Thymus (tissue), 14 donors: ENCODE measurements at places on chromosomes 12 and 14.

DNA sequence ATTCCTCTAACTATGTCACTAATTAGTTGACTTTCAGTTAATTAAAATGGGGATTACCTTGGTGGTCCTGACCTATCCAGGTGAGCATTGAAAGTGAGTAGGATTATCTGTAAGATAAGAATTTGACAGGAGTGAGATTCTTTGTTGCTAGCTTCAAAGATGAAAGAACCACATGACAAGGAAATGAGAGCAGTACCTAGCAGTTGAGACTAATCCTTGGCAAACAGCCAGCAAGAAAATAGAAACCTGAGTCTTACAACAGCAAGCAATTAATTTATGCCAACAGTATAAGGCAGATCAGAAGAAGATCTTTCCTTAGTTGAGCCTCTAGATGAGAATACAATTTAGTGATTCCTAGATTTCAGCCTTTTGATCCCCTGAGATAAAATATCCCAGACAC, 1058.4 kb downstream of the LRFN5 start:
- DNase-seq = no peak

- no peak for DNase-seq
Measured at GRCh38 chr14:73261075-73261474, 23.8 kb downstream of the PAPLN start.

DNA sequence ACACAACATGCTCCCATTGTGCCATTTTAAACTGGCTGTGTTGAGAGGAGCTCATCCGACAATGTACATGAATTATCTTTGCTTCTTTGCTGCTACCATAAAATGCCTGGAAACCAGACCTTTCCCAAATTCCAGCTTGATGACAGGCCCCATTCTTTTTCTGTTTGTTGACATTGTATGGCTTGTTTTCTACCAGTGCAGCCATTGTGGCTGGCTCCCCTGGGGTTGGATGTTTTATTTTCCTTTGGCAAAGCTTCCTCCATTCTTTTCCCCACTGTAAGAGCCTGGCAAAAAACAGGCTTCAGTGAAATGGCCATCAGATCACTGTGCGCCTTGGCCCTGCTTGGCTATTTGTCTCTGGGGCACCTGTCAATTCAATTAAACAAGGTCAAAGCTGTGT, 532.5 kb downstream of the VRK1 start:
- no peak for DNase-seq

- DNase-seq = no peak
Measured at GRCh38 chr12:5102261-5102789, 58.6 kb downstream of the KCNA5 start.

DNA sequence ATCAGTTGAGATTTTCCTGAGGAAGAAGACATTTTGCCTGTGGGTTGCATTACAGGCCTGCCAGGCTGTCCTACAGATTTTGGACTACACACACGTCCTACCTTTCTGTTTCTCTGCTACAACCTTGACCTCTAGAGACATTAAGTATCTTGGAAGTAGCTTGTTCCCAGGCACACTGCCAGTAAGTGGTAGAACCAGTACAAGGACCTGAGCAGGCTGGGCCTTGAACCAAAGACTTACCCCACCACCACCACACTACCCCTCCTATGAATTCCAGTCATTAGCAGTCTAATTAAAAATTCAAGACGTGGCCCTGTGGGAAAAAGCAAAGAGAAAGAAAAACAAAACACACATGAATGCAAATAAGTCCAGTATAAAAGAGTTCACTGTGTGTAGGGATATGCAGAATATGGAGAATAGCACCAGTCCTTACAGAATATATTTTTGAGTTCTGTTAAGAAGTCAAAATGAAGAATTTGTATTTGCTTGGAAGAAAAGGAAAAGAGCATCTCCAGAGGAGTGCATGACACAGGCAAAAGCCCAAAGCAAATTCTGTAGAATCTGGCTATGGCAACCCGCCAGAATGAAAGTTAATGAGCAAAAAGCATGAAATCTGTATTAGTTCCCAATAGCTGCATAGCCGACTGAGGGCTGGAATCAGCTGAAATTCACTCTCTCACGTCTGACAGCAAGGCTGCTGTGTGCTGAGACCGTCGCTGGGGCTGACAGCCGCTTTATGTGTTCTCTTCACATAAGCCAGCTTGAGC, 74.3 kb upstream of the ST8SIA1 start:
- DNase-seq = no peak

DNA sequence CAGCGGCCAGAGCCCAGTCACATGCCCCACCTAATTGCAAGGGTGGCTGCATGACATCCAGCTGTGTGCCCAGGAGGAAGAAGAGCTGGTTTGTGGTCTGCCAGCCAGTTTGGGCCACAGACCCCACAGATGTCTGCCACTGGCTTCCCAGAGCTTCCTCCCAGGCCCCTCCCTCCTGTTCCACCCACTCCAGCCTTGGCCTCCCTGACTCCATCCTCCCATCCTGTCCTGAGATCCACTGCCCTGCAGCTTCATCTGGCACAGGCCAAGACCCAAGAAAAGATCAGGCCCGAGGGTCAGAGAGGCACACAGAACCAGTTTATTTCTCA, 5.9 kb downstream of the NGB start:
- DNase-seq = no peak

- peak; percentile 8 for DNase-seq
Measured at GRCh38 chr14:95935228-95935822, 58.7 kb downstream of the TUNAR start.

- DNase-seq = no peak
Measured at GRCh38 chr12:30100741-30101140, 317.0 kb upstream of the TMTC1 start.

DNA sequence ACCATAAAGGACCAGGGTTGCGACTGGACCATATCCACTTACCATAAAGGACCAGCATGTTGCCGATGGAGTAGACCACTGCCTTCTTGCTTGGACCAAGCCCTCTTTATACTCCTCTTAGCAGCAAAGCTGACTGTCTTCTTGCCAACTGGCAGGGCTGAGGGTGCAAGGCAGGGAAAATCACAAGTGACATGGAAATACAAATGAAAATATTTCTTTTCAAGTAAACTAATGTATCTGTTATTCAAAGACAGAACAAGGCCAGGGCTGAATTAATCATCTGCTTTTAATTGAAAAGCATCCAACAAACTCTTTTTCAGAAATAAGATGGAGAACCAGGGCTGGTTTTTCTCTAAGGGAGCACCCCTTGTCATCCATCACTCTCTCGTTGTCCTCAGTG, at the start of gene CELA1:
Gene CELA1 (minus strand): TSS at position 99 of the 400 bp plus-strand sequence. CDS start 41 bp downstream, at position 58.
- DNase-seq = no peak

DNA sequence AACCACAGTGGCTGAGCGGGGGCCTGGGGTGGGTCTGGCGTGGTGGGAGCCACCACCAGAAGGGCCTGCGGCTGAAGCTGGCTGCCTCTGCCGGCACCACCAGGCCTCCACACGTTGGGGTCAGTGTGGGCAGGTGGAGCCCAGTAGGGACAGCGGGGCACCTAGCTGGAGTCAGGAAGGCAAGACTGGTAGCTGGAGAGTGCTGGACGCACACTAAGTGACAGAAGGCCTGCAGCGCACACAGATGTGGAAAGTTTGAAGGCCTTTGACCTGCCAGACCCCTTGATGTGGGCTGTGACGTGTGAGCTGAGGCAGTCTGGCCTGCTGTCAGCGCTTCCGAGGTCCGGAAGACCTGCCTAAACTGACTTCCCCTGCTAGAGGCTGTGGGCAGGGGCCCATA, 26.3 kb downstream of the RIN3 start:
- peak; percentile 60 for DNase-seq

- no peak for DNase-seq
Measured at GRCh38 chr12:49507139-49507538, 31.7 kb upstream of the KCNH3 start.

- DNase-seq = no peak
Measured at GRCh38 chr12:129312048-129312447, 458.8 kb downstream of the GLT1D1 start.

DNA sequence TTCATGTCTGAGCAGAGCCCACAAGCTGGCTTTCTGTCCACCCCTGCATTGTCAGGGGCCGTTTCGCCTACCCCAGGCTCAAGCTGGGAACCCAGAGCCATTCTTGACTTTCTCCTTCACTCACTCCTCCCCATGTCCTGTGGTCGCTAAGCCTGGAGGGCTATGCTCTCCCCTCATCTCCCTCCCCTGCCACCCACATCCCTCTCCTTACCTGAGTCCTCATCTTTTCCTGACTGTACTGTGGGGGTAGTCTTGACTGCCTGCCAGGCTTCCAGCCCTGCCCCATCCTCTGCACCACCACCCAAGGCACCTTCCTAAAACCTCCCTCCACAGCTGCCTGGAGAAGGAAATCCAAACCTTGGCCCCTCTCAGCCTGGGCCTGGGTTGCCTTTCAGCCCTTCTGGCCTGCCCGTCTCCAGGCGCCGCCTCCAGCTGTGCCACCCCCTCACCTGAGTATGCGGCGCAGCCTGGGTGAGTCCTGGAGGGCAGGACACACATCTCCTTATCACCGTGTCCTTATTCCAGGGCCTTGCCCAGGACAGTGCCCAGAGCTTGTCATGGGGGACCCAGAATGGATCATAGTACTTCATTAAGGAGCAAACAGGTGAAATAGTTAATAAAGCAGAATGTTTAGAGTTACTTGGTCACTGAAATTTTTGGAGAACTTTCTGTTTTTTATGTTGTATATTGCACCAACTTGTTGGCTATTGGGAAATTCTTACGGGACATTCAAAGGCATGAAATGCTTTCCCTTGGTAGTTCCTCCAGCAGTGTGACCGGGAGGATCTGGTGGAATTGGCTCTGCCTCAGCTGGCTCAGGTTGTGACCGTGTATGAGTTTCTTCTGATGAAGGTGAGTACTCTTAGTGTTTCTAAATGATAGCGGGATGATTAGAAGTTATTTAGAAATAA, 14.5 kb downstream of the ZNF839 start:
- DNase-seq = no peak

DNA sequence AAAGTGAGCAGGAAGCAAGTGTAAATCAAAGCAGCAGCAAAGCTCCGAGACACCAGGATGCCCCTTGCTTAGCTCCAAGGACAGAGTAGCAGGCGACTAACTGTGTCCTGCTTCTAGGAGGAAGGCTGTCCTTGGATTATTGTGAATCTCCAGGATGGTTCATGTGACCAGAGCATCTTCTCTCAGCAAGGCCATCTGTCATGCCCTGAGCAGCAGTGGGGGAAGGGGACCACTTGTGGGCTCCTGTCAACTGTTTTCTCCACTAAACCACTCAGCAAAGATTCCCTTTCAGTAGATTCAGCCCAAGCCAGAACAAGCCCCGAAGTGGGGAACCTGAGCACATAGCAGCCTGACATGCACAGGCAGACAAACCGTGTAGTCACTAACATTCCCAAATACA, 19.4 kb downstream of the MAP3K9 start:
- DNase-seq = no peak

DNA sequence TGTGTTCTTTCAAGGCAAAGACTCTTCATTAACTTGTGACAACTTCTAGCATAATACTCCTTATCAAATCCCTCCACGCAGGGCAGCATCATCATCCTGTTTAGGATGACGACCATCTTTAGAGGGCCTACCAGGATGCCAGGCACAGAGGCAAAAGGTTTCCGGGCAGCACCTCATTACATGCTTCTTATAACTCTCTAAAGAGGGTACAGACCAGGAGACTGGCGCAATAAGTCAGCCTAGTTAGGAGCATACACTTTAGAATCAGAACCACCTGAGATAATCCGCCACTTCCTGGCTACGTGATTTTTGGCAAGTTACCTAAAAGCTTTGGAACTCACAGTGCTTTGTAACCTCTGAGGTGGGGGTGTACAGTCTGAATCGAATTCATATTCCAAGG, 136.0 kb upstream of the NOS1 start:
- DNase-seq = no peak

GRCh38 chr14:82055515-82056115, 522.0 kb upstream of the SEL1L start:
- no peak for DNase-seq

- DNase-seq = no peak
Measured at GRCh38 chr12:131720921-131721320, 10.0 kb downstream of the SFSWAP start.

- DNase-seq = no peak
Measured at GRCh38 chr12:77940011-77940423, 109.3 kb downstream of the NAV3 start.

- no peak for DNase-seq
Measured at GRCh38 chr14:100035700-100036099, 29.5 kb upstream of the EVL start.

- DNase-seq = peak; percentile 22
Measured at GRCh38 chr12:115437061-115437567, 753.1 kb upstream of the TBX3 start.

- no peak for DNase-seq
Measured at GRCh38 chr14:99177046-99177655, 94.8 kb downstream of the BCL11B start.

- DNase-seq = no peak
Measured at GRCh38 chr14:65709576-65709975, 297.0 kb downstream of the FUT8 start.

GRCh38 chr12:18861287-18861858, 123.5 kb downstream of the CAPZA3 start:
- DNase-seq = peak; percentile 18

DNA sequence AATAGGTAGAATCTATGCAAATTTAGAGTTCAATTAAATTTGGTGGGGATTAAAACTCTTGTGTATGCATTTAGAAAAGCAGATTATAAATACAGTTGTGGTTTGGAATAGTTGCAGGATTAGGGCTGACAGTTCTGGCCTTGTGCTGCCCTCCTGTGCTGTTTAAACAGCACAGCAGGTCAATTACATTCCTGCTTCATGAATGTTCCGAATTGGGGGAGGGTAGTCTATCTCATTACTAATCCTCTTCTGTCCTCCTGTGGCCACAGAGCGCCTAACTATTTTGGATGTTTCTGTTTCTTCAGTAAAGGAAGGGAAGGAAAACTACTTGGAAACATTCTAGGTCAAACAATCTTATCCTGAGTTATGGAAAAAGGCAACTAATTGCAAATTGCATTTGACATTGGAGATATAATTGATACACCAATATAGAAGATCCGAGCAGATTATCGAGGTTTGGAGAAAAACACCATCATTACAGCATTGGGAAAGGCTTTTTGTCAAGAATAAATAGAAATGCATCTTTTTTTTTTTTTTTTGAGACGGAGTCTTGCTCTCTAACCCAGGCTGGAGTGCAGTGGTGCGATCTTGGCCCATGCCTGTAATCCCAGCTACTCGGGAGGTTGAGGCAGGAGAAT, 8.7 kb upstream of the GPR19 start:
- no peak for DNase-seq

DNA sequence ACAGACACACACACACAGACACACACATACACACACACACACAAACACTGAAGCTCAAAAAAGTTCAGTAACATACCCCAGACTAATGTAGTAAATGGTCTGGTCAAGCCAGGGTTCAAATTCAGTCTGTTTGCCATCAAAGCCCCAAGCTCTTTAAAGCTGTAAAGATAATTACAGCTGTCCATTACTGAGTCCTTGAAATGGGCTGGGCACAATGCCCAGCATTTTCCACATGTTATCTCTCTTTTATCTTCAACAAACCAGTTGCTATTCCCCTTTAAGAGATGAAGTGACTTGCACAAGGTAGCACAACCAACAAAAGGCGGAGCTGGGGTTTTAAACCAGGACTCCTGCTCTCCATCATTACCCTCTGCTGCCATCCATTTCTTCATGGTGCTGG, 7.6 kb upstream of the UNC119B start:
- no peak for DNase-seq

- no peak for DNase-seq
Measured at GRCh38 chr12:65229441-65229840, 49.0 kb upstream of the MSRB3 start.
